BJ (cell line): ENCODE measurements at places on chromosomes 6 and 20.
A peak's percentile ranks its signal among the peaks of the same experiment; 100 is the strongest.

- DNase-seq = no peak
Measured at GRCh38 chr6:88050140-88050818, 2.6 kb downstream of the SPACA1 start.

- no peak for DNase-seq
Measured at GRCh38 chr6:10520468-10520867, 683 bp upstream of the GCNT2 start.

DNA sequence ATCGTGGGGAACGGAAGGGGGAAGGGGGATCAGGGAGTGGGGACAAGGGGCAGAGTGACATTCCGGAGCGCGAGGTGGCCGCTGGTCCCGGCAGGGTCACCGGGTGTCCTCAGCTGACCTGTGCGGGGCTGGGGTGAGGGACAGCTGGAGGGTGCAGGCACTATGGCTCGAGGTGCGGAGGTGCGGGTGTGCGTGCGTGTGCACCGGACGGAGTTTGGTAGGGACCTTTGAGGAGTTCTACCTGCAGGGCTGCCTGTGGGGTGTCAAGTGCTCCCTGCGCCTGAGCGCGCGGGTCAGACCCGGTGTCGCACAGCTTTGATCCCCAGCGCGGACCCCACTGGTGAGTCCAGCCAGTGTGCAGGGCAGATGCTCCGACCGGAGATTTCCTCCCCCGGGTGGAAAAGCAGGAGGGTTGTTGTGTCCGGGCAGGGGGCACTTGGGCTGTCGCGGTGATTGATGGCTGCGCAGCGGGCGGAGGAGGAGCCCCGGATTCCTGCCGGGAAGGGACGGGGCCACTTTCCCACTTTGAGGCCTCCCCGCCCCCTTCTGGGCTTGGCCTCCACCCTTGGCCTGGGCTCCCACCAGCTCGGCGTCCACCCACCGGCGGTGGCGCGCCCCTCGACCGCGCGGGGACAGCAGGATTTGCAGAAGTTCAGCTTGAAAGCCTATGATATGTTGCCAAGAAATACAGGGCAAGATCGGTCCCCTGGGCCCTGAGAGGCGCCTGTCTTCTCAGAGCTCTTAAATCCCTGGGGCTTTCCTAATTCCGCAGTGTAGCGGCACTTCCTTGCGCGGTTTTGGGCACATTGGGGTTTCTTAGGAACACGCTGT, 658 bp downstream of the RIN2 start:
- DNase-seq = no peak

DNA sequence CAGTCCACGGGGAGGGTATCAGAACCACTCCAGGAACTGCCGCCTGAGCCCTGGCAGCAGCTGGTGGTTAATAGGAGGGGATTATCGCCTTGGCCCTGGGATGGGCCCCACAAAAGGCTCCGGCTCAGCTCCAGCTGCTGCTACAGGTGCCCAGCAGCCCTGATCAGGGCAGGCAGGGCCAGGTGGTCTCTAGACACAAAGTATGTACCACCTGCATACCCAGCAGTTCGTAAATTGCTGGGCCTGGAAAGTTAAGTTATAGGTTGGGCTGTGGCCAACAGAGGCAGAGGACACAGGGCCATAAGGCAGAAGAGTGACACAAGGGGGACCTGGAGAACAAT, 35.1 kb downstream of the RRBP1 start:
- no peak for DNase-seq

DNA sequence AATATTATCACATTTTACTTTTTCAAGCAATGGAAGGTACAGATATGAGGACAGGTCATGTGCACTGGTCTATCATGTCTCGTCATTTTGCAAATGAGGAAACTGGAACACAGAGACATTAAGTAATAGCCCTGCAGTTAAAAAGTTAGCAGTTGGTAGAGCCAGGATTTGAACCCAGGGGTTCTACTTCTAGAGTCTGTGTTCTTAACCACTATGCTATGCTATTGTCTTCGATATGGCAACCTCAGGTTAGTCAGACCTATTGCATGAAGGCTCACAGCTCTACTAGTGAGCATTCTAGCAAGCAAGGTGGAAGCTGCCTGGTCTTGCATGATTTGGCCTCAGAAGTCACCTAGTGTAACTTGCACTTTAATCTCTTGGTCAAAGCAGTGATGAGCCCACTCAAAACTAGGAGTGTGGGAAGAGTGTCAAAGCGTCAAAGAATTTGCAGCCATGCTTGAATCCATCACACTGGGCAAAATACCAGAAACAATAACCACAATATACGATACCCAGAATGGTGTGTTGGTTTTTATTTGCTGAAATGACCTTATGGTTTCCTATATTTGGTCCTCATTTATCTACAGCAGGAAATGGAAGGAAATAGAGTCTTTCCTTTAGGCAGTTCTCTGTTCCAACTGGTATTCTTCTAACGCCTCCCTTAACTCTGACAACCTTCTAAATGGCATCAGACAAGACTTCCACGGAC, 20.4 kb upstream of the BMP2 start:
- DNase-seq = no peak

GRCh38 chr6:83920017-83920416, 60.5 kb downstream of the CYB5R4 start:
- DNase-seq = peak; percentile 68

DNA sequence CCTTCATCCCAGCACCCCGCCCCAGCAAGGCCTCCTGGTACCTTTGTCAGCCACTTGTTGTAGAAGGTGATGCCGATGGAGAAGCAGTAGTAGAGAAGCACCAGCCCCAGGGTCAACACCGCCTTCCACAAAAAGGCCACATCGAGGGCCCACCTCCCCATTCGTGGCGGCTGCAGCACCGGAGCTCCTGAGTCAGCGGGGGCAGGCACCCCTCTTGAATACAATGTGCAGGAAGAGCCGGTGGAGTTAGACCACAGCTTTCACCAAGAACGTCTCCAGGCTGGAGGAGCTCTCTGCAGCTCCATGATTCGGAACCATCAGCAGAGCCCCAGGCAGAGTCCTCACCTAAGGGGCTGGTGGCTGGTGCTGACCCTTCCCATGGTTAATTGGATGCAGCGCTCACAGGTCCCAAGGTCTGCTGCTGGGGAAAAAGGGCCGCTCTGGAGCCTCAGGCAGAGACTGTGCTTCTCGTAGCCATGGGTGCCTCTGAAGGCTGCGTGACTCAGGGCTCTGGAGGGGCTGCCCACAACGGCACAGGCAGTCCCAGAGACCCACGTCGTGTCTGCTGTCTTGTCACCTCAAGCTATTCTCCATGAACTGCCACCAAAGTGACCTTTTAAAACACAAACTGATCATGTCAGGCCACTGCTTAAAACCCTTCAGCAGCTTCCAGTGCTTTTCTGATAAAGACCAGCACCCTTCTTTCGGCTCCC, 47.9 kb downstream of the ELMO2 start:
- no peak for DNase-seq

DNA sequence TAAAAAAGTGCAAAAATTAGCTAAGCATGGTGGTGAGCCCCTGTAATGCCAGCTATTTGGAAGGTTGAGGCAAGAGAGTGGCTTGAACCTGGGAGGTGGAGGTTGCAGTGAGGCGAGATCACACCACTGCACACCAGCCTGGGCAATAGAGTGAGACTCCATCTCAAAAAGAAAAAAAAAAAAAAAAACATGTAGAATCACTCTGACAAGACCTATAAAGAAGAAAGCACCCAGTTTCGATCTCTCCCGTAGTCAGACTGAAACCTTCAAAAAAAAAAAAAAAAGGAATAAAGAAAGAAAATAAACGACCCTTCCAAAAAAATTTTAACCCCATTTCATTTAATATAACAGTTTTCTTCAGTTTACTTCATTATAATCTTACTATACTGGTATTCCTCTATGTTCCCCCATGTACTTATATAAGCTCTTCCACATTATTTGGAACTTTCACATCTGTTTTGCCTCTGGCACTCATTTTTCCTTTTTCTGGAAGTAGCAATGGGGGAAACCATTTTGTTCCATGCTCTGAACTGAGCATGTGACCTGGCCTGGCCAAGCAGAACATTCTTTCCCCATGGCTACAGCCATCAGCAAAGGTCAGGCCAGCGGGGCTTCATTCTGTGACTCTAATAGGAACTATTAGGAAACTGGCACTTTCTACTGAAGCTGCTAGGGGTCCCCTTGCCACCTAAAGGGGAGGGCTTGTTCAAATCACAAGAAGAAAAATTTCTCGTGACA, 9.6 kb downstream of the SLC18B1 start:
- DNase-seq = no peak

GRCh38 chr6:128209771-128210170, 308.9 kb upstream of the THEMIS start:
- peak; percentile 9 for DNase-seq

- DNase-seq = no peak
Measured at GRCh38 chr6:2783188-2783963, 18.2 kb downstream of the WRNIP1 start.

GRCh38 chr6:158536891-158537798, 22.7 kb upstream of the TMEM181 start:
- DNase-seq = no peak

DNA sequence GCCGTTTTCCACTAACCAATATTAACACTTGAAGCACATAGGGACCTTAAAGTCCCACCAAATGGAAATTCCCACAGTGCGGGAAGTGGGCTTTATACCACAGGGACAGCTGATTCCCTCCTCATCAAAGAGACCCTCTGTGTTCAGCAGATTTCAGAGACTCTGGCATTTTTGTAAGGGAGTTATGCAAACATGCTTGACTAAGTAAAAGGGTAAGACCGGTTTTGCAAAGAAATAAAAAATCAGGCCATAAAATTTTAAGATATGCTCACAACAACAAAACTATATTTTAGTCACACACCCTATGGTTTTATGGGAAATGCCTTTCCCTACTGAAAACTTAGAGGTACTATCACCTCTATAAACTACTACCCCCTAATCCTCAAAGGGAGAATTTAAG, 45.4 kb upstream of the SPTLC3 start:
- DNase-seq = no peak

GRCh38 chr6:90720404-90720803, 133.5 kb upstream of the MAP3K7 start:
- no peak for DNase-seq

- DNase-seq = no peak
Measured at GRCh38 chr6:36655085-36655724, 23.3 kb upstream of the CDKN1A start.

GRCh38 chr6:81806793-81807565, 54.5 kb upstream of the TENT5A start:
- no peak for DNase-seq

DNA sequence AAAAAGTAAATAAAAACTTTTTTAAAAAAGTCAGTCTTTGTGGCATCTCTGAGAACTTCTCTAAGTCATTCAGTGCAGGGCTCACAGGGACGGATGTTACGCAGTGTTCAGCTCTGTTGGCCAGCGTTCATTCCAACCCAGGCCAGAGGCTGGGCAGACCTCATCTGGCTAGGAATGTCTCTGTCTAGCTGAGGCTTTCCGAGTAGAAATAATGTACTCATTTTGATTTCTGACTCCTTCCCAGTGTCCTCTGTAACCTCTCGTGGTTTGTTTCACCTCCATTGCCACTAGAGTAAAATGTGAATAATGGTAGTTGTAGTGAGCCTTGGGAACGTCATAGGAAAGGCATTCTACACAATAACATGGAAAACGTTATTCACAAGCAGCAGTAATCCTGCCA, 135.1 kb downstream of the TMEM242 start:
- no peak for DNase-seq

DNA sequence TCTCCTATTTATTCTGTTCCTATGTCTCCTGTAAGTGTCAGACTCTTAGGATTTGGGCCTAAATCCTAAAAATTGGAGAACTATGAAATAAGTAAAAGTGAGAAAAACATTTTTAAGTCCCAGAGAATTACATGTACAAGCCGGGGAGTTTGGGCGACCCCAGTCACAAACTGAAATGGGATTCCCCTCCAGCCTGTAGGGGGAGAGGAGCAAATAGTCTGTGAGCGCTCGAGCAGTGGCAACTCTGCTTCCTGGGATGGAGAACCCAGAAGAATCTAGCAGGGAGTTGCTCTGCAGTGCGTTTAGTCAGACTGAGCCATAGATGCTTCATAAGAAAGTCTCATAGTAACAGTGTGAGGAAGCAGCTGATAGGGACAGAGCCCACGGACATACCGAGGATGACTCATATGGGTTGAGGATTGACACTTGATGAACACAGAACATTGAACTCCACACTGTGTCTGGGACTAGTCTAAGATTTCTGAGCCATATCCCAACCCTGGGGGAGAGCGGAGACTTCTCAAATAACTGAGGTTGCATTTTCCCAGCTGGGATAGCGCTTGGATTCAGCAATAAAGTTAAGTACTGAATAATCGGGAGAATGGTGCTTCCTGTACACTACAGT, 437.2 kb downstream of the BCKDHB start:
- no peak for DNase-seq

DNA sequence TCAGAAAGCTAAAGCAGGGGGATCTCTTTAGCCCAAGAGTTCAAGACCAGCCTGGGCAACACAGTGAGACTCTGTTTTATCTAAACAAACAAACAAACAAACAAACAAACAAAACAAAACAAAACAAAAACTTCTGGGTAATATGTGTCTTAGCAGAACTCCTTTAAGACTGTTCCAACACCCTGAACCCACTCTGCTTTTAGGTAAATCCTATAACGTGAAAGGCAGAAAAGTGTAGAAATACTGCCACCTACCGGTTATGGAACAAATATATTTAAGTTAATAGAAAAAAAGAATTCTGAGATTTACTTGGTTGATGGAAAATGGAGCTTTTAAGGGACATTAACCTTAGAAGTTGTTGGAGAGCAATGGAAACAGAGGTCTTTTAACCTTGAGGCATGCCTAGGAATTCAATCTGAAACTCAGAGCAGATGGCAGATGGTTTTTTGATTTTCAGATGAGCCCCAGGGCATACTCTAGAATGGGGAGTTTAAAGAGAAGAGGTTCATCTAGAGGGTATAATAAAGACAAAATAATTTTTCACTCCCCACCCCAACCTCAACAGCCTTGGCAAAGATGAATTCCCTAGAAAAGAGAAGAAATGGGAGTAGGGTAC, 38.5 kb downstream of the SOD2 start:
- peak; percentile 9 for DNase-seq

- no peak for DNase-seq
Measured at GRCh38 chr20:58642441-58642840, 8.6 kb upstream of the STX16 start.

GRCh38 chr6:33197431-33198048, 2.9 kb downstream of the RXRB start:
- no peak for DNase-seq

DNA sequence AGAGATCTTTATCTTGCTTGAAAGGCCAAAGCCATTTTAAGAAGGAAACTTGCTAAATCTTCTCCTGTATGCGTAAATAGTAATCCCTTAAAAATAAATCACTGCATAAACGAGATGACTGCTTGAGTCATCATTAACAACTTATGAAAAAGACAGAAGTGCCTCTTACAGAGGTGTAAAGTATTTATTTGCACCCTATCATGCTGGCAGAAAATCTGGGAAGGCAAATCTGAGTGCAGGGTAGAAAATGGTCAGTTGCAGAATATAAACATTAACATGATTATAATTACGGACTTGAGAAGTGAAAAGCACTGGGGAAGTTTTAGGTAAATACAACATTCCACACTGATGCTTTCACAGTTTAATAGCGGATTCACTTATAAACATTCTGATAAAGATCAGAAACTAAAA, 67.5 kb upstream of the FBXO30 start:
- DNase-seq = peak; percentile 50

GRCh38 chr6:44409207-44409794, 21.8 kb downstream of the CDC5L start:
- DNase-seq = no peak

- DNase-seq = no peak
Measured at GRCh38 chr6:106220485-106220884, 105.1 kb downstream of the ATG5 start.
